ENCODE measurements at places on chromosomes 4 and X.

- no peak for DNase-seq
Measured at GRCh38 chrX:106670631-106671030, 55.9 kb upstream of the RNF128 start.

DNA sequence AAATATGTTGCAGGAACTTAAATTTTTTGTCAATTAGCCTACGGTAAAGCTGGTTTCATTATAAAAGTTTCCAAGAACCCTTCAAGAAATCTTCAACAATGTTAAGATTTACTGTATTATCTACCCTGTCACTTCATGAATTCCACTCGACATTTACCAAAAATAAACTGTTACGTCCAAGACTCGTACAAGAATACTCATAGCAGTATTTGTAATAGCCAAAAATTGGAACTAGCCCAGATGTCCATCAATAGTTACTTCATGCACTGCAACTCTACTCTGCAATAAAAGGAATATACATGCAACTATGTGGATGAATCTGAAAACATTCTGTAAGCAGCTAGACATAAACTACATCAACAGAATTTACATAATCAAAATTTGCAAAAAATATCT lies 13.4 kb downstream of the RBMX start:
- DNase-seq = no peak

- DNase-seq = no peak
Measured at GRCh38 chrX:153983321-153983801, 10.8 kb downstream of the TMEM187 start.

DNA sequence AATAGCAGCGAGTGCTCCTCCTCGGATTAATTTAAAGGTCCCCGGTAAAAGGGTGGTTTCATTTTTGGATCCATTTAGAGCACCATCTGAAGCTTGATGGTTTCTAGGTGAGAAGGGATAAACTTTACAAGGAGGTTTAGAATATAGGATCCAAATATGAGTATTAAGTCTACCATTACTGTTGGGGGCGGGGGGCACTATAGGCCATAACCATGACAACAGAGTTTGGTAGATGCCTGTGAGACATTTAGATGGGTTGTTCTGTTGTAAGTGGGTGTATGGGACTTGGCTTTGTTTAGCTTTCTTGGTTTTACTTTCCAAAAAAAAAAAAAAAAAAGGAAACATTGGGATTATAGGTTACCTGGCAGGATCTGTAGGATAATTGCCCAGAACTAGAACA lies 92.7 kb downstream of the TENT5D start:
- no peak for DNase-seq

GRCh38 chr4:186689476-186689875 lies 34.2 kb downstream of the FAT1 start:
- DNase-seq = no peak

- DNase-seq = no peak
Measured at GRCh38 chrX:53056292-53056691, 7.7 kb downstream of the GPR173 start.

- peak; percentile 53 for DNase-seq
Measured at GRCh38 chr4:60201052-60201673, 999.0 kb upstream of the ADGRL3 start.

GRCh38 chr4:84796394-84796793 lies 170.1 kb downstream of the WDFY3 start:
- DNase-seq = no peak

GRCh38 chrX:23752740-23753415 lies 9.8 kb upstream of the ACOT9 start:
- DNase-seq = no peak

- DNase-seq = no peak
Measured at GRCh38 chr4:37304612-37305011, 60.1 kb downstream of the NWD2 start.

DNA sequence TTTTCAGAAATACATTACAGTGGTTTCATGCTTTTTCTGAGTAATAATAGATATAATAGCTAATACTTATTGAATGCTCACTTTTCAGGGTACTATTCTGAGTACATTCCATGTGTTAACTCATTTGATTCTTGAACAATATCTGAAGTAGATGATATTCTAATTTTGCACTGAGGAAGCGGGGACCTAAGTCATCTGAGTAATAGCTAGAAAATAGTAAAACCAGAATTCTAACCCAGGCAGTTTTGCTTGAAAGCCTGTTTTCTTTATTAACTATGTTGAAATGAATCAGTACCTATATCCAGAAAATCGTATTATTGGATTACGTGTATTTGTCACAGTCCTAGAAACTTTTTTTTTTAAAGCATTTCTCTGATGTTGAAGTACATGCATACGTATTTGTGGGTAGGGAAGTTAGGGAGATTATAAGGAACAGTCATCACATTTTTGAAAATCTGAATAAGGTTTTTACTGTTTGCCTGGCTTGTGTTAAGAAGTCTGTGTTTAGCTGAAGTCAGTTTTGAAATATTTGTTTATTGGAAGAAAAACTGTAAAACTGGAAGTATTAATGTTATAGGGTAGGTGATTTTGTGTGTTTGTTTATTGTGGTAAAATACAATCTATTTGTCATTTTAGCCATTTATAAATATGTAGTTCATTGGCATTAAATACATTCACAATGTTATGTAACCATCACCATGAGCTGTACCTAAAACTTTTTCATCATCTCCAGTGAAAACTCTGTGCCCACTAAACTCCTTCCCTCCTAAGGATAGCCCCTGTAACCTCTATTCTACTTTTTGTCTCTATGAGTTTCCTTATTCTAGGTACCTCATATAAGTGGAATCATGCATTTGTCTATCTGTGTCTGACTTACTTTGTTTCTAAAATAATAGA lies 55.3 kb downstream of the FIP1L1 start:
- DNase-seq = no peak

- DNase-seq = no peak
Measured at GRCh38 chr4:143986180-143986579, 33.0 kb downstream of the GYPB start.

- no peak for DNase-seq
Measured at GRCh38 chrX:58051346-58051745, 141.1 kb upstream of the ZXDA start.

GRCh38 chrX:118508635-118509034 lies 13.0 kb downstream of the DOCK11 start:
- DNase-seq = no peak

GRCh38 chr4:11698846-11699590 lies 270.3 kb upstream of the HS3ST1 start:
- DNase-seq = no peak

DNA sequence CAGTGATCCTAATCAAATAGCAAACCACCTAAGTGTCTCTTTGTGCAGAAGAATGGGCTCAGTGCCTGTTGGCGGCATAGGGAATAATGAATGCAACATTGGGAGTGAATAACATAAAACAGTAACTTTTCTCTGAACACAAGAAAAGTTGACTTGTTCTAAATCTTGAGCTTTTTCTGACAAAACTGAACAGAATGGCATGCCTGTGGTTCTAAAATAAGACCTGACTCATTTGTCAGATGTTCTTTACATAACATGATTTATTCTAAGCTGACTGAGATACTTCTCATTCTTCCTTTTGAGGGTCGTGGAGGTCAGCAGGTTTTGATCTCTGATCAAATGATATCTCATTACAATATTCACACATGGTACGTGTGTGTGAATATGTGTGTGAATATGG lies 165.4 kb upstream of the WDR1 start:
- no peak for DNase-seq

DNA sequence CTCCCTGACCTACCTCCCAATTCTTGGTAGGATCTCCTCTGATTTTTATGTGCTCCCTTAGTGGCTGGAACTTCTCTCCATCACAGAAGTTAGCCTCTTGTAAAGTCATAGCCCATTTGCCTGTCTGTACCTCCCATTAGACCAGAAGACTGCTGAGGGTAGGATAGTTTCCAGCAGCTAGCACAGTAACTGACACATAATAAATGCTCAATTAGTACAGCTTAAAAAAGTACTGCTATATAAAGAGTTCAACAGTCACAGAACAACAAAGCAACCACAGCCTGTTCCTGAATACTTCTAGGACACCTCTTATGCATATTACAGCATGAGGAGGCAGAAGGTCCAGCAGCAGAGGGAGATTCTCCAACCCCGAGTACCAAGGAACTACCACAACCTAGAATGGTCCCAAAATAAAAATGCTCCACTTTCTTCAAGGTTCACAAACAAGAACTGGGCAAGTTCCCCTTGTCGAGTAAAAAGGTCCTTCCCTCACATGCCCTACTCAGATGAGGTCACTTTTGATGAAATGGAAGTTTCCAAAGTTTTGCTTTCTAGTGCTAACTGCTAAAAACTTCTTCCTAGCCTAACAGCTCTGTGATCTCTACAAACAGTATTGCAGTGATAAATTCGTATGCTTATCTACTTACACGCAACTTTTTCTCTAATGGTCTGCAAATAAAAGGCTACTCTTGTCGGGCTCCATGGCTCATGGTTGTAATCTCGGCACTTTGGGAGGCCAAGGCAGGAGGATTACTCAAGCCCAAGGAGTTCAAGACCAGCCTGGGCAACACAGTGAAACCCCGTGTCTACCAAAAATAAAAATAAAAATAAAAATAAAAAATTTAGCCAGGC lies 12.8 kb downstream of the MECP2 start:
- DNase-seq = no peak

DNA sequence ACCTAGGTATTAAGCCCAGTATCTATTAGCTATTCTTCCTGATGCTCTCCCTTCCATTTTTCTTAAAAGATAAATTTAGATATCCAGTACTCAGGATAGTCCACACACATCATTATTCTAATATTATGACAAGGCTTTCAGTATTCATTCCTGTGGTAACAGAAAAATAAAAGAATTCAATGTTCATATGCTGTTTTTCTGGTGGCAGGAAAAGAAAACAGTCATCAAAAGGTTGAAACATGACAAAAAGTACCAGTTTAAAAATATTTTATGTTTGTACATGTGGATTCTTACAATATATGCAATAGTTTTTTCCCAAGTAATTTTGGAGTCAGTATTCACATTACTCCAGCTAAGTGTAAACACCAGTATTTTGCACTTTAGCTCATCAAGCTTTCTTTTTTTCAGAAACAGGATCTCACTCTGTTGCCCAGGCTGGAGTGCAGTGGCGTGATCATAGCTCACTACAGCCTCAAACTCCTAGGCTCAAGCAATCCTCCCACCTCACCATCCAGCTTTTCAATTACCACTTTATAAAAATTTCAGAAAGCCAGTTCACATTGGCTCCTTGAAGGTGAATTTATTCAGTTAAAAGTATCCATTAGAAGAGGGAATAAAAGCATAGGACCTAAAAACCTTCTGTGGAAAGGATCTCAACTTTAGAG lies 2.3 kb downstream of the APBB2 start:
- DNase-seq = no peak

DNA sequence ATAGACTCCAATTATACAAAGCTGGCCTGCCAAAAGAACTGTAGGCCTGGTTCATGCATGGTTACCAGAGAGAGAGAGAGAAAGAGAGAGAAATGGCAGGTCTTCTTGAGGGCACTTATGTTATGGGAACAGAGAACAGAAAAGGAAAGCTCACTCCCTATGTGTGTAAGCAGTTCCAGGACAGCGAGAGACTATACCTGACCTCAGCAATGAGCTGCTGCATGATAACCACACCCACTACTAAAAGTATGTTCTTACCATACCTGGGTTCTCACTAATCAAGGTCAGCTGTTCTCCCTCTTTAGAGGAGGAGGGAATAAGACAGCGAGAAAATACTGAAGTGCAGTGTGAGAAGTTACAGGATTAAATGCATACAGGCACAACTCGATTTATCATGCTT lies 583.3 kb downstream of the GBA3 start:
- DNase-seq = no peak

GRCh38 chr4:22787753-22788375 lies 95.1 kb downstream of the GBA3 start:
- DNase-seq = no peak

DNA sequence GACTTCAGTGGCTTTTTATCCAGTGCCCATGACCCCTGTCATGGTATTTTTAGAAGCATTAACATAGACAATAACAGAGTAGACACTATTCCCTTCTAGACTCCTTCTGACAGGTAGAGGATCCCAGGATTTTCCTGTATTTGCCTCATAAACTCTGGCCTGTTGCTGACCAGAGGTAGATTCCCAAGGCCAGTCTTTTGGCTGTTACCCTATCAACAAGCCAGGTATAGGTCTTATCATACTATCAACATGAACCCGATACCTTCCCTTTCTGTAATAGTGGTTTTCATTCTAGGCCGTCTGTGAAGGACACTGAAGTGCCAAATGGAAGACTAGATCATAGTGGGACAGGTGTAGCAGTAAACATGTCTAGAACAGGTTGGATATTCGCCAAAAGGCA lies 76.2 kb upstream of the CHRDL1 start:
- no peak for DNase-seq

GRCh38 chr4:125750828-125751466 lies 436.2 kb downstream of the FAT4 start:
- no peak for DNase-seq

GRCh38 chr4:6747294-6748051 lies 31.5 kb downstream of the BLOC1S4 start:
- DNase-seq = no peak

DNA sequence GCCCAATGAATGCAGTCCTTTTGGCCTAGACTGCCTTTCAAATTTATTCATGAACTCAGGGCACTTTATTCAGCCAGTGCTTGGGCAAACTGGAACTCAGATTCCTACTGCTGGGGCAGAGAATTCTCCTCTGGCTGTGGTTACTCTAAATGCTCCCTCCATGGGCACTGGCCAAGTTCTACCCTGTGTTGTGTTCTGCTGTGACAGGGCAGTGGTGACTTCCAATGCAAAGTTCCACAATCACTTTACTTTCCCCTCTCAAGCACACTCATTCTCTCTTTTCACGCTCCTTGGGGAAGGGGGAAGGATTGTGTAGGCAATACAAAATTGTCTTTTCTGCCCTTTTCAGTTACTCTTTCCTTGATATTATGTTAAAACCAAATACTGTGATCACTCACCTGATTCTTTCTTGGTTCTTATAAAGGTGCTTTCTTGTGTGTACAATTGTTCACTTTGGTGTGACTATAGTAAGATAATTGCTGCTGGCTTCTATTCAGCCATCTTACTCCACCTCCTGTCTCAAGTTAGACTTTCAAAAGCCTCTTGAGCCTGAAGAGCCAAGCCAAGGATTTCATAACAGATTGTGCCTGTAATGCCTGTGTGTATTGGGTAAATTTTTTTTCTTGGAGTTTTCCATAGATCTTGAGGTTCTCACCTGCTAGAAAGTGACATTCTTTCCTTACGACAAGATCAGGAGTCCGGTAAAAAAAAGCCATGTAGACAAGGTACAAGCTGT lies 1078.6 kb downstream of the FAM133A start:
- DNase-seq = no peak
